ENCODE measurements at places on chromosomes 5 and 9.

DNA sequence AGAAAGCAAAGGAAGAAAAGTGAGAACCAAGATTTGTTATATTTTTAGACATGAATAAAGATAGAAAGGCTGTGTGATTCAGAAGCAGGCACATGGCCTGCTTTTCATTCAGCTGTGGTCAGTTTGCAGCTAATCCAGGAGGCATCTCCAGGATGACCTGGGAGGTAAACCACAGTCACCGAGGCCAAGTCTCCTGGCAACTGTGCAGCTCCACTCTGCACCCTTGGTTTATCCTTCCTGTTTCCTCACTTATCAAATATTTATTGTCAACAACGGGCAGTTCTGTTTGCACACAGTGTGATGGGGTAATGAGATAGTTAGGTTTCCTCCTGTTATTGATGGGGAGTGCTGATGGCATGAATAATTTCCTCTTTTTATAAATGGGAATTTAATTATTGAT, 243.0 kb downstream of the PSAT1 start:
- no peaks in the 10 kb centered on the region for H3K4me1 ChIP-seq
- DNase-seq = no peak
- H3K4me3 ChIP-seq = no peak overlapping the region
- no peak overlapping the region for H3K27ac ChIP-seq

DNA sequence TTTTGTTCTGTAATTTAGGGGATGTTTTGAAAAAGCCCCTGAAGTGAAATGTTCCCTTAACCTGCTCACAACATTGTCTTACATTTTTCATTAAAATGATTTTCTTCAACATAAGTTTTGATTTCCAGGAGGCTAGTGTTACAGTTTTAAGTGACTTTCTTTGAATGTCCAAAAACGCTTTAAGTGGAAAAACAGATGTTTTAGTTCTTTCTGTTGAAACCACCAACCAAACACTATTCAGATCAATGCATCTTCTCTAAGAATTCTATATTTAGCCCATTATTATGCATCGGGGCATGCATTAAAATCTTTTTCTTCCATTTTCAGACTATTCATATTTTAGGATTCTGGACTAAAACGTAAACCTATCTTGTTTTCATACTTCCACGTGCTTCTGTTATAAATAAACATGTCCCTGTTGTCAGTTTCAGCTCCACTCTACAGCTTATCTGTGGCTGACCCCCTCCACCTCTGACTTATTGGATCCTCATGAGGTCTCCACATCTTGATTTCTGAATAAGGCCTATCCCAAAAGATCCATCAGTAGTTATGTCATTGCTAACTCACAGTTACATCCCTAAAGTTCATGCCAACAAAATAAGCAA, 882.3 kb upstream of the SEMA6A start:
- H3K4me3 ChIP-seq = no peak overlapping the region
- H3K27me3 ChIP-seq = no peaks in the 10 kb centered on the region

DNA sequence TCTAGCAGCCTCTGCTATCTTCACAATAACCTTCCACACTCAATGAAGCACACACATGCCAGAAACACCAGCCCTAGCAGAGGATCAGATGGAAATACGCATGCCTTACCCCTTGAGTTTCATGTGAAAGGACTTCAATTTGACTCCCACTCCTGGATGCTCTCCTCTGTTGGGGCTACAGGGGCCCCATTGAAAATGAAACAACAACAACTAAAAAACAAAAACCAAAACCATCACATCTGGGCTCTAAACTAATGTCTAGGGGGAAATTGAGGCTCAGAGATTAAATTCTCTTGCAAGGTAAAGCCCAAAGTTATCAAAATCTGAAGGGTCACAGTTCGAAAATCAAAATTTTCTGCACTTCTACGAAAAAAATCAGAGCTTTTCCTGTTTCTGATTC, 7.9 kb upstream of the RFESD start:
- H3K4me1 ChIP-seq = no peaks in the 10 kb centered on the region
- H3K36me3 ChIP-seq = no peaks in the 10 kb centered on the region
- no peaks in the 10 kb centered on the region for H3K27me3 ChIP-seq
- no peak overlapping the region for H3K27ac ChIP-seq
- DNase-seq = no peak
- H3K4me3 ChIP-seq = no peak overlapping the region

DNA sequence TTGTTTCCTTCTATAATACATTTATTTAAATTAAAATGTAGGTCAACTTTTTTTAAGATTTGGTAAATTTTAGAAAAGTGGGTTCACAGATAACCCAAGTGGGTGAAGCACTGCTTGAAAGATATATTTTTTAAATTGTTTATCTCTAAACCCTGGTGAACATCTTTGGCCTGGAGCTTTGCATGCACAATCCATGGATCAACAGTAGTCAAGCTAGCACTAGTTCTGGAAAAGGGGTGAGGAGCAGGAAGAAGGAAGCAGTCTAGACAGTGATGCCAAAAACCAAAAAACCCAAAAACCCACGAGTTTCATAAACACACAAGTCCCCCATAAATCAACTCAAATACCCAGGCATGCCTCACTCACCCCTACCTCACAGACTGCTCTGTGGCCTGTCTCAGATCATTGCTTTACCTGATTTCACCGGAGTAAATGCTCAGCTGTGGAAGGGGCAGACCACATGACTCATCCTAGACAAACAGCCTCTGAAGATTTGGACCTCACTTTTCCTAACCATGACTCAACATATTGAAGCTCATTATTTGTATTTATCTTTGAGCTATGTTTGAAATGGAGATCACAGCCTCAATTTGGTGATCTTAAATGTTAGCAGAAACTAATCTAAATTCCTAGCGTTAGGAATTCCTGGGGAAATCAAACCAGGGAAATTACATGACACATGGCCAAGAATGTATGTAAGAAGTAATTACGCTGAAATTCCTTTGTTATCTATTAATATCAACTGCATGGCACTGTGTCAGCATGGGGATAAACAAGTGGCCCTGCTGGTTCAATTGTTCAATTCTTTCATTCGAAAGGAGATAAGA, 149.6 kb downstream of the ZNF608 start:
- H3K27ac ChIP-seq = no peak overlapping the region
- H3K27me3 ChIP-seq = no peaks in the 10 kb centered on the region
- no peak overlapping the region for H3K4me3 ChIP-seq
- H3K4me1 ChIP-seq = no peaks in the 10 kb centered on the region

DNA sequence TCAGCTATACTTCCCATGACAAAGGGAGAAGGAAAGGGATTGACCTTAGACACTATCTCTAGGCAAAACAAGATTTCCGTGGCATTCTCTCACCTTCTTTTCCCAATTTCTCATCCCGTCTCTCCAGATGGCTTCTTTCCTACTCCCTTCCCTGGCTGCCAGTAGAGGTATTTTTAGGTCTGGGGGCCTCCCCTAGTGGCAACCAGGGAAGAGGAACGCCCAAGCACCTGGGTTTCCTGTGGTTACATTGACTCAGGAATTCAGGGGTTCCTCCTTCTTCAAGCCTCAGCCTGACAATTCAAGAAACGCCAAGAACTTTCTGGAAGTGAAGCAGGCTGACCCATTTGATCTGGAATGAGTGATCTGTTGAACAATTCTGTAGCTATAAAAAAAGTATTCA, 111.5 kb upstream of the OSMR start:
- no peak overlapping the region for H3K4me3 ChIP-seq
- no peaks in the 10 kb centered on the region for H3K4me1 ChIP-seq
- DNase-seq = no peak

- H3K27ac ChIP-seq = no peak overlapping the region
- DNase-seq = no peak
- peaks cover 38% of the 10 kb centered on the region for H3K36me3 ChIP-seq
- no peaks in the 10 kb centered on the region for H3K27me3 ChIP-seq
- H3K4me1 ChIP-seq = no peaks in the 10 kb centered on the region
- no peak overlapping the region for H3K4me3 ChIP-seq
These were observed 47.5 kb downstream of the VPS13A start for GRCh38 chr9:77224746-77225312.

GRCh38 chr5:176733406-176734262, 76.7 kb upstream of the UNC5A start:
- no peaks in the 10 kb centered on the region for H3K27me3 ChIP-seq
- H3K36me3 ChIP-seq = no peaks in the 10 kb centered on the region
